Globus pallidus (tissue), 1 donor: ENCODE measurements at places on chromosomes 2 and 18.
A peak's percentile ranks its signal among the peaks of the same experiment; 100 is the strongest.

- DNase-seq = no peak
These were observed 12.4 kb downstream of the SLC8A1 start for GRCh38 chr2:40439473-40439872.

DNA sequence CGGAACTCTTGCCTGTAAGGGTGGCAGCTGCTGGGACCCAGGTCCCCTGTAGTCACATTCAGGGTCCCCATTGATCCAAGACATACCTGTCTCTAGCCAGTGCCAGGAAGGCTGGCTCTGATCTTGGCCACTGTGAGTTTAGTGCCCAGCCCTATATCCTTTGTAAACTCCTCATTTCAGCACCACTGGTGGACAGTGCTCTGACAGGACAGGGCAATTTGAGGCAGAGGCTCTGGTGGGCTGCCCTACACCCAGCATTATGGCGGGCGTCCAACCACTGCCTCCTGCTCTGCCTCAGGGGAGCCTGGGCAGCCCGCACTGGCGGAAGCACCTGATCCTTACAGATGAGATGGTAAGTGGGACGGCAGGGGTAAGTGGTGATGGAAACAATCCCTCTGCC lies 55.2 kb upstream of the MGAT4A start:
- no peak for DNase-seq

GRCh38 chr2:225597911-225598310 lies 198.4 kb downstream of the NYAP2 start:
- no peak for DNase-seq

GRCh38 chr2:159351977-159352376 lies 65.5 kb upstream of the WDSUB1 start:
- DNase-seq = no peak

GRCh38 chr18:79936641-79937040 lies 14.8 kb downstream of the SLC66A2 start:
- no peak for DNase-seq

GRCh38 chr2:164205347-164205746 lies 415.9 kb downstream of the GRB14 start:
- no peak for DNase-seq

GRCh38 chr2:233036162-233036838 lies 3.8 kb downstream of the NEU2 start:
- DNase-seq = no peak

GRCh38 chr2:10504994-10505820 lies 57.1 kb upstream of the ODC1 start:
- DNase-seq = no peak

DNA sequence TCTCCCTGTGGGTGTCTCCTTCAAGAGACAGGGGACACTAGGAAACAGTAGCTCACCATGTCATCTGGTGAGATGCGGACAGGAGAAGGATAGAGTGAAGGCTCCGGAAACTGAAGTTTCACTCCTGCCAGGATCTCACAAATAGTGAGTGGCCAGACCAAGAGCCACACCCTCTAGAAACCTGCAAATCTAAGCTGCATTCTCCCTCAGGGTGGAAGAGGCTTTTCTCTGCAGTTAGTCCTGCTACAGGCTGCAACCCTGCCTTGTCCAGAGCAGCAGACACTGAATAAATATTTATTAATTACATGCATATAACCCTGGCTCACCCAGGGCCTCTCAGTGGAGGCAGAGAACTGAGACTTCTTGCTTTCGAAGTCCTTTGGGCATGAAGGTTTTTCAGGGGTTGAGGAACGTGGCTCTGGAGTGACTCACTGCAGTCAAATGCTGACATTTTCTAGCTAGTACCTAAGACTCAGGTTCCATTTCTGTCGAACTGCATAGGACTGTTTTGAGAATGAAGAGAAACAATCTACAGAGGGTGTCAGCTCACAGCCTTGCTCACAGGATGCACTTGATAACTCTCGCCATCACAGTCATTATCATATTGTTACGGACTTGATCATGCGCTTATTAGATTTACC lies 87.3 kb downstream of the ACTR2 start:
- no peak for DNase-seq

DNA sequence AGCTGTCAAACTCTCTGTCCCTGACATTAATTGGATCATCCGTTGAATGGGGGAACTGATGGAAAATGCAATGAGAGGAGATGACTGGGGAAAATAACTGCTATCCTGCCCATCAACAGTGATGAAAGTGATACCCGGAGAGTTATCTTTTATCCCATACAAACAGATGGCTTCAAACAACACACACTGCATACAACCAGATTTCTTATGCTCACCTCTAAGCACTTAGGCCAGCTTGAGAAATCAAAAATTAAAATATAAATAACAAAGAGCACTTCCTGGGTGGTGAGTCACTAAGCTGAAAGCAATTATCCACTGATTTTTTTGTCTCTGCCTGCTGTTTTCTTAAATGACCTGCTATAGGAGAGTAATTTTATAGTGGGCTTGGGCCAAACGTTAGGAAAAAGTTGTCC lies 237.6 kb upstream of the RGPD4 start:
- DNase-seq = no peak

GRCh38 chr18:9827793-9828505 lies 57.8 kb upstream of the TXNDC2 start:
- peak; percentile 64 for DNase-seq

DNA sequence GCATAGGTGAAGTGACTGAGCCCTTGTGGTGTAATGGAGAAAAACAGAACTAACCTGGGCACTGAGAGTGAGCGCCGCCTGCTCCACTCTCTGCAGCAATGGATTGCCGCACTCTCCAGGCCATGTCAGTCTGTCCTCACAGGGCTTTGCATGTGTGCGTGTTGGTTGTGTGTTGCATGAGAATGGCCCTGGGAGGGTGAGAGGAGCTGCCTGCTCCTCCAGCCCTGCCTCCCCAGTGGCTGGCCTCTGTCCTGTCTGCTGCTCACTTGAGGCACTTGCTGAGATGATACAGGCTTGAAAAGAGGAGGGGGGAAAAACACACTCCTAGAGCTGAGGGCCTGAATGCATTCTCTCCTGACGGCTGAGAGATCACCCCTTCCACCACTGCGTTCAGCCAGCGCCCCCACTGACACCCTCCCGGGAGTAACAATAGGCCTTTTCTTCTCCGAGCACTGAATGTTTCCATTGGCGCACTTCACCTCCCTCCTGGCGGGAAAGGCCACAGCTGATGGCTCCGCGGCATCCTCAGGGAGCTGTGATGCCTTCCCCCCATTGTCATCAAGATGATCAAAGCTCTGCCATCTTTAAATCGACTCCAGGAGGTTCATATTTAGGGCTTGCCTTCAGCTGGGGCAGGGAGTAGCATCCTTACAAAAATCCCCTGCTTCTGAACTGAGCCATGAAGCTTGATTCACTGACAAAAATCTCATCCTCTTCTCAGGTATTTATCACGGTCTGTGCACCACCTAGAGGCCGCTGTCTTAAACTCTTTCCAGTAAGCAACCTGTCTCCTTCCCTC lies 49.9 kb upstream of the DAPL1 start:
- peak; percentile 84 for DNase-seq

DNA sequence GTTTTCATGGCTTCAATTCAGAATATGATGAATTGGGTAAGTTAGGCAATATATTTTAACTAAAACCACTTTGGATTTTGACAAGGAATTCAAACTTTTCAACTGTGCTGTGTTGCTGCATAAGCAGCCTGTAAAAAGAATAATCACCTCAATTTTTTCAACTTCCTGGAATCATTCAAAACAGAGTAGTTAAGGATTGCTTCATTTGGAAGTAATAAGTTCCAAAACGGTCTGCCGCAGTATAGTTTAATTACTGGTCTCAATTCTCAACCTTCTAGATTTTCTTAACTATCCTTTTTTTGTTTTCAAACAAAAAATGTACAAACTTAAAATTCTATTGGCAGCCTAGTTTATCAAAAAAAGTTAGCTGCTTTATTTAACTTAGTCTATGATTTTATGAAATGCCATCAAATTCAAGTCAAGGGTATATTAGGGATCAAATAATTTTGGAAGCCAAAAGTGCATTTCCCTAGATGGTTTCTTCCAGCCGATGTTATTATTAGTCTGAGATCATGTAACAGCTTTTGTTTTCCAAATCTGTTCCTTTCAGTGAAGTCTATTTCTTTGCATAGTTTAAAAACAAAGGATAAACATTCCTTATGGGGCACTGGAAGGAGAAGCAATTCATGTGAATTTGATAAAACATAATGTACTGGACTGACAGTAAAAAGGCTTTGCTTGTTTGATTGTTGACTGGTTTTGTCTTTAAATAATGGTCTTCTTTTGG lies 76.1 kb upstream of the ETAA1 start:
- DNase-seq = no peak
